ENCODE measurements at places on chromosomes 3 and 15.

DNA sequence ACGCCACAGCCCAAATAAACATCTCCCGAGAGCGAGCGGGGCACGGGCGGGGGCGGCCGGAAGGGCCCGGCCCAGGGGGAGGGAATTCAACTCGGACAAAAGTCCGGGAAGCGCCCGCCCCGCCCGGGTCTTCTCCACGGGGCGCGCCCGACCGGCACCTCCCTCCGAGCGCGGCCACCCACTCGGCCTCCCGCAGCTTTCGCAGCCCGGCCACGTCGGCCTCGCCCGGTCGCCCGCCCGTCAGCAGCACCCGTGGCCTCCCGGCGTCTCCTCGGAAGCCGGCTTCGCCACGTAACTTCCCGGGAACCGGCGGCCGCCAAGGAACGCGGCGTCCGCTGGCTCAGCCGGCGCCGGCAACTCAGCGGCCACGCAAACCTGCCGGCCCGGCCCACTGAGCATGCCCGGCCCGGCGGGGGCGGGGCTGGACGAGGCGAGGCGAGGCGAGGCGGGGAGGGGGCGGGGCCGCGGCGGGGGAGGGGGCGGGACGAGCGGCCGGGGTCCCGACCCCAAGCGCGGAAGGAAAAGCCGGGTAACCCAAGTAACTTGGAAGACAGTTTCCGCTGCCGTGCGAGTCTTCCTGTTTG lies at the start of gene TJP1:
Gene TJP1 (minus strand): TSS at position 369 of the 584 bp plus-strand sequence. CDS start 440 bp downstream, outside the sequence.
- peak; percentile 43 for DNase-seq

GRCh38 chr15:40506964-40507571 lies 36.3 kb downstream of the CHST14 start:
- peak; percentile 79 for DNase-seq

DNA sequence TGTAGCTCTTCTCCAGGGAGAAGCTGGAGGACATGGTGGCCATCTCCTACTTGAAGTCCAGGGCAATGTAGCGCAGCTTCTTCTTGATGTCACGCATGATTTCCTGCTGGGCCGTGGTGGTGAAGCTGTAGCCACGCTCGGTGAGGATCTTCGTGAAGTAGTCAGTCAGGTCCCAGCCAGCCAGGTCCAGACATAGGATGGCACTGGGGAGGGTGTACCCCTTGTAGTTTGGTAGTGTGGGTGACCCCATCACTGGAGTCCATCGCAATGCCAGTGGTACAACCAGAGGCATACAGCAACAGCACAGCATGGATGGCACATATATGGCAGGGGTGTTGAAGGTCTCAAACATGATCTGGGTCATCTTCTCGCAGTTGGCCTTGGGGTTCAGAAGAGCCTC lies 7.0 kb upstream of the LPCAT4 start:
- DNase-seq: no peak

DNA sequence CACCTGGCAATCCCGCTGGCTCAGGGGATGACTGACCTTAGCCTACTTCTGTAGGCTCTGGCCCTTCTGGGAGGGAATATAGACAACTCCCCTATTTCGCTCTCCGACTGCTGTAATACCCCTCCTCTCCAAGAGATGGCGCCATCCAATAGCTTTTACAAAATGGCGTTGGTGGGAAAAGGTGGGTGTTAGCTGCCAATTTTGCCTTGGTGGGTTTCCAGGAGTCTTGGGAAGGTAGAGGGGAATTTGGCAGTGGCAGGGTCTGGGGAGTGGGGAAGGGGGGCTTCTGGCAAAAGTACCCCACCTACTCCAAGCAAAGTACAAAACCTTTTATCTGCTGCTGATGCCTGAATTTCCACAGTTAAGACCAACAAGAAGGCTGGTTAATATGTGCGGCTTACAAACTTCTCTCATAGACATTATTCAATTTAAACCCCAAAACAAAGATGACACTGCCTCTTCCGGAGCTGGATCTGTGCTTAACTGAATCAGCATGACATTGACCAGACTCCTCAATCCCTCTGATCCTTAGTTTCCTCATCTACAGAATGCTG lies 62.1 kb downstream of the RASGRF1 start:
- peak; percentile 73 for DNase-seq

DNA sequence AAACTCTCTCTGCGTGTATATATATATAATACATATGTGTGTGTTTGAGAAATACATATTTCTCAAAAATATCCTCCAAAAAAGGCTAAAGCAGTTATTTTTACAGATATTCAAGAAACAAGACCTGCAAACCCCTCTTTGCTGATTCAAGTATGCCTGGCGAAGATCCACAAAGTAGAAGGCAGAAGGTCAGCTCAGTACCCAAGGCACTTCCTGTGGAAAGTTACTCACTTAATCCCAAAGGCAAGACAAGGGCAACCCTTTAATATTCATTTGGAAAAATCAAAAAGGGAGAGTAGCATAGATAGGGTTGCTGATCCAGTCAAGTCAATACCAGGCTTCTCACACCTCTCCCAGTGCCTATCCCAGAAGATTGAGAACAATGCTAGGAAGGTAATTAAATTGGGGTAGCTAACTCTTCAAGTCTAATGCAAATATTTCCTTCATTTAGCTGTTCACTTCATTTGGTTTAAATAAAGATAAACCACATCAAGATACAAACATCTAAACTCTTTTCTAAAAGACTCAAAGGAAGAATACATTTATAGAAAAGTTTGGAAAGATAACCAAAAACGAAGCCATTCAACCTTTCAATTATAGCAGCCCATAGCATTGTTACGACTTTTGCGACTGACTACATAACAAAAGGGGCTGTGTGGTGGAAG lies 7.2 kb downstream of the COX17 start:
- no peak for DNase-seq

GRCh38 chr3:177426878-177427495 lies 229.7 kb upstream of the TBL1XR1 start:
- DNase-seq: no peak

- DNase-seq: no peak
These were observed 201.3 kb upstream of the MRPL3 start for GRCh38 chr3:131704098-131704497.

- DNase-seq: no peak
These were observed 58.5 kb downstream of the DPH6 start for GRCh38 chr15:35487417-35487816.

DNA sequence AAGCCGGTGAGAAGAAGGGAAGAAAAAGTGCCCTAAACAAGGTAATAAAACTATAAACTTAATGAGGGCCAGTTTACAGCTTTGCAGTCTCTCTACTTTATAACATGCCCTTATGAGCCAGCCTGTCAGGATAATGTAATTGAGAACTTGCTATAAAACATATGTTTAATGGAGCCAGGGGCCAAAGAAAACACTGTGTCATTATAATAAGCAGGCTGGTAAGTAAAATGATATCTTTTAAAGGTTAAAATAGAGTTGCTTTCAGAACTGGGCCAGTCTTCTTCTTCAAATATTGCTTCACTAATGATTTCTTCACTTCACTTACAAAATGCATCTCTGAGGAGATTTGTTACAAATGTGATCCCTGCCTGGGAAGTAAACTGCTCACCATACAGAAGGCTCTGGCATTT lies 192.5 kb downstream of the SHOX2 start:
- no peak for DNase-seq

GRCh38 chr3:24145981-24146822 lies 201.1 kb downstream of the NR1D2 start:
- DNase-seq: peak; percentile 25

DNA sequence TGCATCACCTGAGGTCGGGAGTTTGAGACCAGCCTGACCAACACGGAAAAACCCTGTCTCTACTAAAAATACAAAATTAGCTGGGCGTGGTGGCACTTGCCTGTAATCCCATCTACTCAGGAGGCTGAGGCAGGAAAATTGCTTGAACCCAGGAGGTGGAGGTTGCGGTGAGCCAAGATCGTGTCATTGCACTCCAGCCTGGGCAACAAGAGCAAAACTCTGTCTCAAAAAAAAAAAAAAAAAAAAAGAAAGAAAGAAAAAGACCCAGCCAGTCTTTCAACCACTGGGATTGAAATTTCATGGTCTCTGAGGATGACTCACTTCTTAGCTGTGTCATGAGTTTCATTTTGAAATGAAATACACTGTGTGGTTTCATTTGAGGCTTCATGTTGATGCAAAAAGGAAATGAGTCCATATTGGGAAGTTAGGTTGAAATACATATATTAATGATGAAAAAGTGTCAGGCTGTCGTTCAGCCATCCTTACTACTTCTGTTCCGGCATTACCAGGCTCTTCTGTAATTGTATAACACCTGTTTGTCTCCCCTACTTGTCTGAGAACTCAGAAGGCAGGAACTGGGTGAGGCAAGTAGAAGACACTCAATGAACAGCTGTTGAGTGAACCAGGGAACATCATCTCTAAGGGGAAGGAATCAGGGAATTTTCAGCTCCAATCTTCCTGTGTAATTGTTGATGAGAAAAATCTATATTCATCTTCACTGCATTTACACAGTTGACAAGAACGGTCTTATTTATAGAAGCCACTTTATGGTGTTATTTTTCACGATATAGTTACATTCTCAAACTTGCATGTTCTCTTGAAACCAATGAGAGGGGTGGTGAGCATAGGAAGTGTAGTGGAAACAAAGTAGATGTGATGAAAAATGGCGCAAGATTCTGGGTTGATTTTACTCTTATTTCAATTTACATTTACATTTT lies 87.4 kb downstream of the NFKBIZ start:
- DNase-seq: no peak

DNA sequence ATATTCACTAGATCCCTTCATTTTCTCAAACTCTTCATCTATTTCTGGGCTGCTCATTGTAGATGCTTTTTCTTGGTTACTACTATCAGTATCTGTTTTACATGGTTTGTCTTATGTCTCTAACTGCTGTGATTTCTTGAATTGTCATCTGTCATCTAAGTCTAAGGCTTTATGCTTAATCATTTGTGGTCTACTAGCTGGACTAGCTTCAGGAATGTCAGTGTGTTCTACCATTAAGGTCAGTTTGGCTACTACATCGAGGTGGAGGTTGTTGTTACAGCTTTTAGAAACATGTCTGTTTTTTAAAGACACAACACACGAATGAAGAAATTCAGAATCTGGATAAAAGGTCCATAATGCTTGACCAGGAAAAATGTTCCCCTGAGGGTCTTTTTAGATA lies 82.2 kb downstream of the ABI3BP start:
- DNase-seq: no peak

- no peak for DNase-seq
These were observed 59.7 kb upstream of the MBNL1 start for GRCh38 chr3:152209060-152209459.

DNA sequence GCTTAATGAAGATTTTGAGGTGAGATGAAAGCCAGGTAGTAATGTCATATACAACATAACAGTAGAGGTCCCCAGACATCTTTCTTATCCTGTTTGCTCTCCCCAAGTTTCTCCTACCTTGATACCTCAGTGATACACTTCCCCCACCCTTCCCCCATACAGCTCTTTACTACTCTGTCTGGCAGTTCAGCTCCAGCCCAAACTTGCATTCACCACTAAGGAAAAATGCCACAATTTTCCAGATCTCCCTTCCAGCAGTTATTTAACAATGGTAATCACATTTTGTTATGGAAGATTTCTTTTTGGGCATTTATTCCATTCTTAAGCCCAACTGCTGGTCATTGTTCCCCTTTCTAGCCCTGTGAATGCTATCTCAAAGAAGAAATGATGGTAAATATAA lies 34.9 kb upstream of the ITGA11 start:
- no peak for DNase-seq

GRCh38 chr3:89783341-89783927 lies 676.0 kb downstream of the EPHA3 start:
- DNase-seq: no peak

GRCh38 chr3:115279939-115280338 lies 132.9 kb upstream of the ZBTB20 start:
- DNase-seq: no peak

DNA sequence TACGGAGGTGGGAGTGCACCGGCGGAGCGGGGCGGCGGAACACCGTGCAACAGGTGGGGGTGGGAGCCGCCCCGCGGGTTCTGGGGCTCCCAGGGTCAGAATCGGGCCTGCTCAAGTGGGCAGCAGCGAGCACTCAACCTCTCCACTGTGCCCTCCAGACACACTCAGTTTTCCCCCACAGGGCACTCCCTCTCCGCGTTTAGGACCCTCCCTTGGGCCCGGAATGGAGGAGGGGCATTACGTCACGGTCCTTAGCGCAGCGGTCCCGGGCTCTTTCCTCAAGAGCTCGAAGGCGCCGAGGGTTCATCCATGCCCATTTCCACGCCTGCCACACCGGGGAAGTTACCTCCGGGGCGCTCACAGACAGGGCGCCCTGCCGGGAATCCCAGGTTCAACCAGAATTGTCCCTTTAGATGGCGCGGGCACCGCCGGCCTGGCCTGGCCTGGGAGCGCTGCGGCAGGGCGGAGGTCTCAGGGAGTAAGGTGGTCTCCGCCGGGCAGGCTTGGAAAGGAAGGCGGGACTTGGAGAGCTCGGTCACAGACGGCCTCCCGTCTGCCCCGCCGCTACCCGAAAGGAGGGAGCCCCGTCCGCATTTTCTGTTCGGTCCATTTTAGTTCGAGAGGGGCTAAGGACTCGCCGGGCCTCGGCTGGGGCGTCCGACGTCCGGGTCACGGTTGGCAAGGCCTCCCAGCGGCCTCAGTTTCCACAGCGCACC lies 5.1 kb downstream of the RNU6-1 start:
- peak; percentile 56 for DNase-seq

GRCh38 chr15:31481142-31481541 lies 154.5 kb downstream of the KLF13 start:
- no peak for DNase-seq

GRCh38 chr15:69735121-69735520 lies 282.5 kb downstream of the RPLP1 start:
- no peak for DNase-seq

GRCh38 chr3:157920822-157921700 lies 185.2 kb downstream of the SHOX2 start:
- DNase-seq: no peak

DNA sequence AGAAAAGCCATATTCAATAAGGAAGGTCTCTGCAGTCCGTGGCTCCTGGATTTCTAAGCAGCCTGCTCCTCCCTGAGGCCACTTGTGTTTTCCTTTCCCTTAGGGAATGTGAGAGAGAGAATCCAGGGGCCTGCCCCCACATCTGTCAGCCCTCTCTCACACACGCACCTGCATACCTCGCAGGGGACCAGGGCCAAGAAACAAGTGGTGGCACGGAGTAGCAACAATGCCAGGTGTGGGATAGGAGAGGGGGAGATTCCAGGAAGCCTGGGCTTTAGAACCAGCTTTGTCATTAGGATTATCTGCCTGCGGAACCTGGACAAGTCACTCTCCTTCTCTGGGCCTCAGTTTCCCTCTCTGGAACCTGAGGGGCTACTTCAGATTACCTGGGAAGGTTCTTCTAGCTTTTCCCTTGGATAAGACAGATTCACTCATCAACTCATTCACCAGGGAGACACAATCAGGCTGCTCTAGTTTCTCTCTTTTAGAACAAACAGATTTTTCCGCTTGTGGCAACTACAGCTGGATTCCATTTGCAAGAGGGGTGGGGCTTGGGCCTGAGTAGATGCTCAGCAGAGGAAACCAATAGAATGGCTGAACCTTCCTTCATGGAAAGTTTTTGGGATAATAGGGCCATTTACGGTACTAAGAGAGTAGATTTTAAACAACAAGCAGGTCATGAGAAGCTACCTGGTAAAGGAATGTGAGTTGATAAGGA lies 19.5 kb downstream of the BCL6 start:
- DNase-seq: no peak

- DNase-seq: no peak
These were observed 2.3 kb downstream of the SUCNR1 start for GRCh38 chr3:151875759-151876158.

GRCh38 chr3:152511904-152512303 lies 243.2 kb downstream of the MBNL1 start:
- DNase-seq: no peak
